ENCODE measurements at places on chromosomes 1 and 21.

DNA sequence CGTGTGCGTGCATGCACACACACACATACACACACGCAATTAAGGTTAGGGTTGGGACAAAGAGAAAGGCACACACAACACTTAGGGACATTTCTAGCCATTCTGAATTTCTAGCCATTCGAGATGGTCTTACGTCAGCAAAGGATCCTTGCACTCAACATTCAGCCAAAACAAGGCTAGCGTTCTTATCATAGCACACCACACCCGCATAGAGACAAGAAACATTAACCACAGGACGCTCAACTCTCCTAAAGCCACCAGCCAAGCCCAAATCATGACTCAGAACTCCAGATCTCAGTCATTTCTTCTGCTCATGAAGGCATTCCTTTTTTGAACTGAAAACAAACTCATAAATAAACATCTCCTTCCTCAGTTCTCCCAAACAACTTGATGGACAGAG lies 106.8 kb downstream of the LMO4 start:
- no peak for ATAC-seq

DNA sequence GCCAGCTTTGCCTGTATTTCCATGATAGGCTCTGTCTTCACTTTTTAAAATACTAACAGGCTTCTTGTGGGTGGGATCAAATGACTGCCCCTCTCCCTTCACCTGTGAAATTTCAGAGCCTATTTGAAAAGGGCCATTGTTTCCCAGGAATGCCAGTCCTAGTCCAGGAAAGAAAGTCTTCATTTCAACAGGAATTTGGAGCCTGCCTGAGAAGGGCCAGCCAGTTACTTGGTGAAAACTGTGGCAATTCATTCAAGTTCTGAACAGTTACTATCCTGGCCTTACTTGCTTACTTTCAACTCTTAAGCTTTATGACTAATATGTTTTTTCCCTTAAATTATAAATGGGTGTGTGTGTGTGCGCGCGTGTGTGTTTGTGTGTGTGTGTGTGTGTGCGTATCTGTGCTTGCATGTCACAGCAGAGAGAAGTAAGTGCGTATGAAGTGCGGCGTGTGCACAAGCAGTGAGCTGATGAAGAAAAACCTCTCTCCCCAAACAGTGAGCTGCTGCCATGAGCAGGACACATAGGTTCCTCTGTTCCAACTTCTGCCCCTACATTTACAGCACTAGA lies 67.5 kb upstream of the RNPC3 start:
- no peak for ATAC-seq

- ATAC-seq, result no peak
Observed at GRCh38 chr1:12386130-12386529, 156.3 kb downstream of the VPS13D start.

- no peak for ATAC-seq
Observed at GRCh38 chr1:164830628-164831027, 271.6 kb downstream of the PBX1 start.

DNA sequence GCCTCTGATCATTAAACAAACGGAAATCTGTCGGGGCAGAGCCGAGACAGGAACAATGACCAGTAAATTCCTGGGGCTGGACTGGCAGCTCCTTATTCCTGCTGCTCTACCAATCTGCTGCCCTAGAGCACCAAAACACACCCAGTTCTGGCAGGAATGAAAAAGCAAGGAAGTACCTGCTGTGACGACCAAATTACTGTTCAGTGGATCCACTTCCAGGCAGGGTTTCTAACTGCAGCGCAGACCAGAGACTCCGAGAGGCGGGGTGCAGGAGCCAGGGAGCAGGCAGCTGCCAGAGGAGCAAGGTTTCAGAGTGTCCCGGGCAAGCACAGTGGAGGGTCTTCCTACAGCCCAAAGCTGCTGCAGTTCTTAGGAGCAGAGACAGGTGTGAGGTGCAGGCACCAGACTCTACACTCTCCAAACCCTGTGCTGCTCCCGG lies 32.4 kb downstream of the KANK4 start:
- no peak for ATAC-seq

DNA sequence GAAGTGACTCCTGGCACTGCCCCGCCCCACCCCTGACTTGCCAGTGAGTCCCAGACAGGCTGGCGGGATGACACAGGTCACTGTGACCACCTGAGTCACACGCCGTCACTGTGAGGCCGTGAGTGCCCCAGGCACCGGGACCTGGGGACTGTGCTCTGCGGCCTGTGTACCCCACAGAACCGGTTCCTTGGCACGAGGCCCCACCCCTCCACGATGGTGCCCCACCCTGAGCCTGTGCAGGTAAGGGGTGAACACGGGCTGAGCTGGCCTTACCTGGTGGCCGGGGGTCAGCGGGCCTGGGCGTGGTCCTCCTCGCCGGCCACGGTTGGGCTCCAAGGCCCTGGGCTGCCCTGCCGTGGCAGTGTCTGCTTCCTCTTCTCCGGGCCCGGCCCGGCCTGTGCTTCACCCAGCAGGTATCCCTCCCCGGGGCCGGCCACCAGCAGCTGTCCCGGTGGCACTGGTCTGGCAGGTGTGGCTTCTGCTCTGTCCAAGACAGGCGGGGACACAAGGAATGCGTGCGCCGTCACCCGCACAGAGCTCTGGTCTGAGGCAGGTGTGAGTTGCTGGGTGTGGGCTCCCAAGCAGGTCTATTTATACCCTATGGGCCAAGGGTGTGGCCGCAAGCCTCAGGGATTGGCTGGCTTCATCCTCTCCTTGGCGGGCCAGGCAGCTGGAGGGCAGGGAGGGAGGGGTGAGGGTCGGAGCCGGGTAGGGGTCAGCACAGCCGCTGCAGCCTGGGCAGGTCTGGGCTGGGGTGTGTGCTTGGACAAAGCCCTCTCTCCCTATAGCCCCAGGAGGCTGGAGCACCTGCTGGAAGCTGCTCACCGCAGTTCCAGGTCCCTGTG lies at the start of gene RNF223:
RNF223 (minus strand) TSS at position 564 of the 845 bp plus-strand sequence. CDS start 1,740 bp downstream, outside the sequence.
- no peak for ATAC-seq

DNA sequence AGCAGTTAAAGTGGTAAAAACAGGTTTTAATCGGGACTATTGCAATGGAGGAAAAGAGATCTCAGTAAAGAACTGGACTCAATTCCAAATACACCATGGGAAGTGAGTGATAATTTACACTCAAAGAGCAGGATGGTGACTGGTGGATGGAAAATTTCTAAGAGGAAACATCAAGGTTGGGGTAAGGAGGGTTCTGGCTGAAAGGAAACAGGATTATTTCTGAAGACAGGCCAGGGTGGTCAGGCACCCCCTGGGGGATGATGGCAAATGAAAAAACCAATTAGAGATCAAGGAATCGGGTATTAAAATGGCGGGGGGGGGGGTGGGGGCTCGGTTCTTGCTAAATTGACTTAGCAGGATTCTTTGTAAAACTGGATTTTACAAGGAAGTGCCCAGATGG lies 12.3 kb upstream of the HSD11B1 start:
- ATAC-seq, result no peak

GRCh38 chr1:76237211-76237610 lies 162.7 kb downstream of the ST6GALNAC3 start:
- ATAC-seq, result no peak

- no peak for ATAC-seq
Observed at GRCh38 chr1:59481881-59482505, 185.1 kb downstream of the FGGY start.

GRCh38 chr1:152654110-152654509 lies 9.1 kb upstream of the LCE2D start:
- ATAC-seq, result no peak

GRCh38 chr1:240402326-240402725 lies 209.6 kb downstream of the GREM2 start:
- ATAC-seq, result no peak

GRCh38 chr1:240151136-240151735 lies 59.6 kb downstream of the FMN2 start:
- ATAC-seq, result no peak

DNA sequence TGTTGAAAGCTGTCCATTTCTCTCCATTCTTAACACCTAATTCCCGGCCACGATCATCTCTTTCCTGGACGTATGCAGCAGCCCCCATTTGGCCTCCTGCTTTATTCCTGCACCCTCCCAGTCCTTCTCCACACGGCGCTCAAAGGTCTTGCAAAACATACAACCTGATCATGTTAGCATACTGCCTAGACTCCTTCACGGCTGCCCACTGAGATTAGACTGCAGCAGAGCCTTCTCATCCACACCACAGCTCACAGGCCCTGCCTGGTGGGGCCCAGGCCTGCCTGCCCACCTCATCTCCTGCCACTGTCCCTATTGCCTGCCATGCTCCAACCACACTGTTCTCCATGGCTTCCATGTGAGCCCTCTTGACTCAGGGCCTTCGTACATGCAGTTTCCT lies 2.7 kb downstream of the GOLT1A start:
- no peak for ATAC-seq

GRCh38 chr1:235336903-235337302 lies 8.5 kb downstream of the GGPS1 start:
- no peak for ATAC-seq

DNA sequence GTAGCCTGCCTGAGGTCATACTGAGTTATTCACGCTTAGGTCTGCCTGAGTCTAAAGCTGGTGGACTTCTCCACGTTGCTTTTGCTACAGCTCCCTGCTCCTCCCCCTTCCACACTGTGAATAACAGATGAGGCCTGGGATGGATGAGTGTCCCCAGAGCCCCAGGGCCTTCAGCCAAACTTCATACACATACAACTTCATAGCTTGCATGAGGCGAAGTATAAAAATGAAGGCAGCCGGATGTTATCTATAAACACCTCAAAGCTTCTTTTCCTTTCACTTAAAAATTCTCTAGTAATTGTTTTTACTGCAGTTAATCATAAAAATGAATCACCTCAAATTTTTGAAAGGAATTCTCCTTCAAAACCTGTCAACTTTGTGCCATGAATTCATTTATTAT lies 70.2 kb downstream of the DAB1 start:
- ATAC-seq, result no peak

- no peak for ATAC-seq
Observed at GRCh38 chr1:231517076-231517475, 11.4 kb upstream of the TSNAX start.

DNA sequence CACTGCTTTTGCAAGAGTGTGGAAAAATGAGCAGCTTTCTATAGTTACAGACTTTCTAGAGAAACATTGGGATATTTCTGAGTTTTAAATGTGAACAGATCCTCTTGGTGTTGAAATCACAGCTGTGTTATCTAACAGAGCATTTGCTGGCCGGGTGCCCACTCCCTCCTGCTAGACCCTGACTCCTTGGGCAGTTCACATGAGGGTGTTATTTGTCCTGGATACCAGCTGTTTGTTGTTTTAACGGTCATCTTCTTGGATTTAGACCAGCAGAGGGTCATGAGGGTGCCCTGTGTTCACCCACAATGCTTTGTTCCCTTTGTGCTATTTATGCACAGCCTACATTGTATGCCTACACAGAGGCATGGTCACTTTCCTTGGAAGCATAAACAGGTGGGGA lies 67.1 kb downstream of the CENPF start:
- no peak for ATAC-seq

- ATAC-seq, result no peak
Observed at GRCh38 chr1:200733907-200734306, 4.8 kb upstream of the CAMSAP2 start.

GRCh38 chr21:29130270-29130969 lies at the start of gene MAP3K7CL:
Gene MAP3K7CL (plus strand): TSS chr21:29130644. CDS start chr21:29133345, 2,701 bp downstream.
- peak; percentile 93 for ATAC-seq

- no peak for ATAC-seq
Observed at GRCh38 chr1:232986527-232986922, 36.1 kb downstream of the NTPCR start.

DNA sequence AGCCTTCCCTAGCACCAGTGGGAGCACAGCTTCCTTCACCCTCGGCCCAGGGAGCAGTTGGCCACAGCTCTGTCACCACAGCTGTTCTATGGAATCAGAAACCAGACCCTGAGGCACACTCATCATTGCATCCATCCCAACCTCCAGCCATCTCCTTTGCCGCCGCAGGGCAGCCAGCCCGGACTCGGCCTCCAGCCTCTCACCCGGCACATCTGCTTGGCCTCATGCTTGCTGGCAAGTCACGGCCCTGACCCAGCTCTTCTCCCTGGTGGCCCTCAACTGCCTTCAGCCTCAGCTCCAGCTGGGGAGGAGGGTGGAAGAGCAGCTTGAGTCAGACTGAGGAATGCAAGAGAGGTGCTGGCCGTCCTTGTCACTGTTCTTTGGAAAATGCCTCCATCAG lies 59.8 kb downstream of the TOR1AIP2 start:
- ATAC-seq, result peak; percentile 44

- no peak for ATAC-seq
Observed at GRCh38 chr1:62398377-62398776, 38.5 kb upstream of the USP1 start.

DNA sequence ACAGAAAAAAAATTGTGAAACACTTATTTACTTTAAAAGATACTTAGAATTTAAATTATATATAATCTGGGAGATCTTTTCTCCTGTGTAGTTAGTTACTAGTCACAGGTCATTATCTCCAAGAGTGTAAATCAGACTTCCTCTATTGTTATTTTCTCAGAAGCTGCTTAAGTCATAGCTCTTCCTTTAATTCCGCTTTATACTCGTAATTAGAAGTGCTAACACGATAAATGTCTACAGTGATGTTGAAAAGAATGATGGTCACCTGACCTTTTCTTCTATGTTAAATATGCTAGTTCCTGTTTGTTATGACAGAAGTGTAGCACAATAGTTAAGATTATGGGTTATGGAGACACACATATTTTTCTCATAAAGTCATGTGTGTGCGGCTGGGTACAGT lies 123.6 kb downstream of the TGFB2 start:
- peak; percentile 39 for ATAC-seq

GRCh38 chr1:9201401-9202239 lies 33.0 kb upstream of the H6PD start:
- peak; percentile 38 for ATAC-seq

- ATAC-seq, result peak; percentile 29
Observed at GRCh38 chr1:23408797-23409290, 15.7 kb downstream of the TCEA3 start.

- ATAC-seq, result no peak
Observed at GRCh38 chr1:24286246-24287010, 32.7 kb upstream of the GRHL3 start.

GRCh38 chr1:54582566-54583306 lies 34.7 kb downstream of the ACOT11 start:
- ATAC-seq, result no peak

DNA sequence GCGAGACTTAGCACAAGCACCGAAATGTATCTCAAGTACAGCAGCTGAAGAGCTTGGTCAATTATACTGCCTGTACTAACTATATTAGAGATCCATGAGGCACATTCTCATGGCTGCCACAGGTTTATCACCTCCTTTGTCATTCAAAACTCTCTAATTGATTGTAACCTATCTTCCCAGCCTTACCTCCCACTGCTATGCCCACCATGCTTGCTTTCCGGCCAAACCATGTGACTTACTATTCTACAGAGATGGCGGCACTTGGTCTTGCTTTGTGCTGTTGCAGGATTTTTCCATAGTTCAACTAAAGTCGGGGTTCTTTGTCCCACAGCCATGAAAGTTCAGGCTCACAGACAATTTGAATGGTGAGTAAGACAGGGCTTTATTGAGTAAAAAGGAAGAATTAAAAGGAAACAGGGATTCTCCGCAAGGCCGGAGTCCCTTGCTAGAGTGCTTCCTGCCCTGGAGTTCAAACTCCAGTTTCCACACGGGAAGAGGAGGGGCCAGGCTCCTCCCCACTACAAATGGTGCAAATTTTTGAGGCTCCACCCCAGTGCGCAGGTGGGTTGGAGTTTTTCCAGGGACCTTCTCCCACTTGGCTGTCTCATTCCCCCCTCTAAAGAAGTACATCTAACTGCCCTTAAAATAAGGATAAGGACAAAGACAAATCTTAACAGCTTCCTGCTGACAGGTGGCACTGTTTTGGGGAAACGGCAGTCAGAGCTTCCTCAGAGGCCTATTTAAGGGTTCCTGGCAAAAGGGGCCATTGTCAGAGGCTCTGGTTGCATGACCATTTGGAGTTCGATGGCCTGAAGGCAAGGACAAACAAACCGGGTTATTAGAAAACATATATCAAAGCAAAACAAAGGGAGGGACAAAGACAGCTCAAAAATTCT lies 28.7 kb downstream of the FMO2 start:
- no peak for ATAC-seq

- no peak for ATAC-seq
Observed at GRCh38 chr1:10965546-10966226, 46.8 kb upstream of the TARDBP start.

All from gastroesophageal sphincter (tissue), 4 donors.